ENCODE measurements at places on chromosomes 1 and 21.

GRCh38 chr1:179883040-179883744 lies 1.1 kb downstream of the TOR1AIP1 start:
- DNase-seq: no peak

DNA sequence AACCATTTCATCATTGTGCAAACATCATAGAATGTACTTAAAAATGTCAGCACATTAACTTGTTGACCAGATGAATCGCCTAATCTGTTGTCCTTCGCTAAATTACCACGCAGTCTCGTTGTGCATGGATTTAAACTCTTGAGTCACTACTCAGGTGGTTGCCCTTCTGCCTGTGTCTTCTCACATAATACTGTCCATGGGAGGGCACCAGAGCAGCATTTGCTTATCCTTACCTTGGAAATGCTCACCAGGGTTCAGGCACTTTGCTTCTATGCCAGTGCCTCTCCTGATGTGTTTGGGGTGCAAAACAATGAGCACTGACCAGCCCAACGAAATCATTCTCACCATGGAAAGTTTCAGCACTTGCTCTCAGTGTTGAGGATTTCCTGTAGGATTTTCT lies 559.9 kb downstream of the RWDD3 start:
- DNase-seq: no peak

DNA sequence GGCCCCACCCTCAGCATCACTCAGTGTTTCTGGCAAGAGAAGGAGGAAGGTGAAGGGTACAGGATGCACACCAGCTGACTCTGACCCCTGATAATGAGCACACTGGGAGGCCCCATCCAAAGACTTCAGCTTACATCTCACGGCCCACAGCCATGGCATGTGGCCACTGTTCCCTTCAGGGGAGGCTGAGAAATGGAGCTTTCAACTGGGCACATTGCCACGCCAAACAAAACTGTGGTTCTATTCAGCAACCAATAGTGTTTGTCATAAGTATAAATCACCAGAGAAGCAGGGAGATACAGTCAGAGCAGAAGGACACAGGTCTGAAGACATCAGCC lies 12.7 kb upstream of the TRAF3IP3 start:
- no peak for DNase-seq

DNA sequence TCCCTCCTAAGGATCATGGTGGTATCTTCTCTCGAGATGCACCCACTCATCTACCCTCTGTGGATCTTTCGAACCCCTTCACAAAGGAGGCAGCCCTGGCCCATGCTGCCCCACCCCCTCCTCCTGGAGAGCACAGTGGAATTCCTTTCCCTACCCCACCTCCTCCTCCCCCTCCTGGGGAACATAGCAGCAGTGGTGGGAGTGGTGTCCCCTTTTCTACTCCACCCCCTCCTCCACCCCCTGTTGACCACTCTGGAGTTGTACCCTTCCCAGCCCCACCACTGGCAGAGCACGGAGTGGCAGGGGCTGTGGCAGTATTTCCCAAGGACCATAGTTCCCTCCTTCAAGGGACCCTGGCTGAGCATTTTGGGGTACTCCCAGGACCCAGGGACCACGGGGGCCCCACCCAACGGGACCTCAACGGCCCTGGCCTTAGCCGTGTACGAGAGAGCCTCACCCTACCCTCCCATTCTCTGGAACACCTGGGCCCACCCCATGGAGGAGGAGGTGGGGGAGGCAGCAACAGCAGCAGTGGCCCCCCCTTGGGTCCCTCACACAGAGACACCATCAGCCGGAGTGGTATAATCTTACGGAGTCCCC lies 14.5 kb upstream of the TARS2 start:
- DNase-seq: no peak

GRCh38 chr1:54091666-54092065 lies 38.3 kb downstream of the TCEANC2 start:
- no peak for DNase-seq

DNA sequence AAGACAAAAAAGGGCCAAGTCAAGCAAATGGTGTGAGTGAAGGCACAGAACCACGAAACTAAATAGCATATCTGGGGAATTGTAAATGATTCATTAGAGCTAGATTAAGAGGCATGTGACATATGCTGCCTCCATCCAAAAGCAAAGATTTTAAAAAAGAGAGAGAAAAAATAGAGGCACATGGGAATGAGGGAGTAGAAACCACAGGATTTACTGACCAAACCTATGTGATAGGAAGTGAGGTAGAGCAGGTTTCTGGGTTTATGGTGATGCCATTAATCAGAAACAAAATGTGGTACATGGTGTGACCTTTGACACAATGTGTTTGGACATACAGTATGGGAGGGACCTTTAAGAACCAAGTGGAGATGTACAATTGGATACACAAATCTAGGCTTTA lies 13.6 kb downstream of the C1orf52 start:
- no peak for DNase-seq

GRCh38 chr21:18743531-18743930 lies 339.9 kb upstream of the TMPRSS15 start:
- no peak for DNase-seq

- DNase-seq: peak; percentile 84
Observed at GRCh38 chr1:9110669-9111356, 18.1 kb downstream of the GPR157 start.

DNA sequence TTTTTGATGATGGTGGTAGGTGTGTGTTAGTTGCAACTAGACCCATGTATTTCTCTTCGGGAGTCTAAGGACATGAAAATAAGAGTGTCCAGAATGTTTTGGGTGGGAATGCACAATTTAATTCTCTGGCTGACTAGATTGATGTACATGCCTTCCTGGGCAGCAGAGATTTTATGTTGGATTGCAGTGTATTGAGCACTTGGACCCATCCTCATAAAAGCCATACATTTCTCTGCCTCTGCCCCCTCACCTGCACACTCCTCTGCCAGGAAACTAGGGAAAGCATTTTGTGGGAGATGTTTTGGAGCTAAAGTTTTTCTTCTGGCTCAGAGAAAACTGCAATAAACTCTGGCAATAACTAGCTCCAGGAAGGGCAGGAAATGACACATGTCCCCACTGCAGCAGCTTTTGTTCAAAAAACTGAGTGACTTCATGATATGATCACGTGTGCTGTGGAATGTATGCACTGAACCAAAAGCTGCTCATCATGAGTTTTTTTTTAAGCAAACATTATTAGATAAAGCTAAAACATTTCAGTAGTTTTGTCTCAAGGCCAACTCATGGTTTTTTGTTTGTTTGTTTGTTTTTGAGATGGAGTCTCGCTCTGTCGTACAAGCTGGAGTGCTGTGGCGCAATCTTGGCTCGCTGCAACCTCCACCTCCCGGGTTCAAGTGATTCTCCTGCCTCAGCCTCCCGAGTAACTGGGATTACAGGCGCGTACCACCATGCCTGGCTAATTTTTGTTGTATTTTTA lies 17.6 kb downstream of the RIT1 start:
- no peak for DNase-seq

DNA sequence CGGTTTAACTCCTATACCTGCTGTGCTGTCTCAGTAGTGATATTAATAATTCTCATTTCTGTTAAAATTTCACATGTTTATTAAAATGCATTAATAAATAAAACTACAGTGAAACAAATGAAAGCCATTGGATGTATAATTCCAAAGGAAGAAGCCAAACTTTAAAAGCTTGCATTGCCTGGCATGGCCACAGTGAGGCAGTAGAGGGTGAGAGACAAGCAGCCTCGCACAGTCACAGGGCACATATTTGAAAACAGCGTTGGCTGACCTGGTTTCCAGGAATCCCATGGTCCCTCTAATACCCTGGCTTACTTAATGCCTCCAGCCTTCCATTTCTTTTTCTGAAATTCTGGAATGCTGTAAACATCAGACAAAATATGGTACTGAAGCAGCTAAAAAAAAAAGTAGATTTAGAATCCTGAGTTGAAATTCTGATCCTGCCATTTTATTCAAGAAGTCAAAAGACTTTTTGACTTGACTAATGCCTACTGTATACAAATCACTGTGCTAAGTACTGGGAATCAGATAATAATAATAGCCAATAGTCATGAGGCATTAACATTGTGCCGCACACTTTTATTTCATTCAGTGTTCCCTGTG lies 6.7 kb upstream of the RNASEL start:
- peak; percentile 69 for DNase-seq

DNA sequence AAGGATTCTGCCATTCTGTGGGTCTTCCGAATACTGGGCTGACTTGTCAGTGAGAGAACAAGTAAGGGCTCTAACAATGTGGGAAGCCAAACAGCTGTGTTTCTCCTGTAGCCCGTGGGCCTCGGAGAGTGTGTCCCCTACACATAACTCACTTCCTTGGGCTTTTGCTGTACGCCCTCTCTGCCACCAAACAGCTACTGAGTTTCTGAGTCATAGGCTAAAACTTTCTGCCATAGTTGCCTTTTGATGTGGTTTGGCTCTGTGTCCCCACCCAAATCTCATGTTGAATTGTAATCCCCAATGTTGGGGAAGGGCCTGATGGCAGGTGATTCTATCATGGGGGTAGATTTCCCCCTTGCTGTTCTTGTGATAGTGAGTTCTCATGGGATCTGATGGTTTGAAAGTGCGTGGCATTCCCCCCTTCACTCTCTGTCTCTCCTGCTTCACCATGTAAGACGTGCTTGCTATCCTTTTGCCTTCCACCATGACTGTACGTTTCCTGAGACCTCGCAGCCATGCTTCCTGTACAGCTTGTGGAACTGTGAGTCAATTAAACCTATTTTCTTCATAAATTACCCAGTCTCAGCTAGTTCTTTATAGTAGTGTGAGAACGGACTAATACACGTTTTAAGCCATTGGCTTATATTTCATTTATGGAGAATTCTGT lies 194.8 kb upstream of the HMCN1 start:
- DNase-seq: peak; percentile 16

GRCh38 chr1:183588827-183589226 lies 1.4 kb downstream of the NCF2 start:
- no peak for DNase-seq

- DNase-seq: no peak
Observed at GRCh38 chr1:173856014-173856413, 11.8 kb downstream of the GAS5 start.

DNA sequence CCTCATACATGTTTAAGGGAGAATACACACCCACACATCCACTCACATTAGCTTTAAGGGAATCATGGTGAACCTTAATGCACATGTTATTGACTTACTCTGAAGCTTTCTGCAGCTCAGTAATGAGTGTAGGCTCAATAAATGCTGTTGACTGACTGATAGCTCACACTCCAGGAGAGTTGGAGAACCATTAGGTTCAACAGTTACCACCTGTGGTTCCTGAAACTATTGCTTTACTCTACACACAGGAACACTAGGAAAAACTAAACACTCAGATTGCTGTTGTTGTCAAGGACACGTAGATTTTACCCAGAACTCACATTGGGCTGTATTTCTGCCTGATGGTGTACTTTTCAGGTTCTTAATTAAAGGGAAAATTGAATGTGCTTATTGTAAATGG lies 37.3 kb downstream of the ZC3H11B start:
- DNase-seq: no peak

- DNase-seq: peak; percentile 13
Observed at GRCh38 chr1:66276218-66276617, 257.7 kb upstream of the SGIP1 start.

DNA sequence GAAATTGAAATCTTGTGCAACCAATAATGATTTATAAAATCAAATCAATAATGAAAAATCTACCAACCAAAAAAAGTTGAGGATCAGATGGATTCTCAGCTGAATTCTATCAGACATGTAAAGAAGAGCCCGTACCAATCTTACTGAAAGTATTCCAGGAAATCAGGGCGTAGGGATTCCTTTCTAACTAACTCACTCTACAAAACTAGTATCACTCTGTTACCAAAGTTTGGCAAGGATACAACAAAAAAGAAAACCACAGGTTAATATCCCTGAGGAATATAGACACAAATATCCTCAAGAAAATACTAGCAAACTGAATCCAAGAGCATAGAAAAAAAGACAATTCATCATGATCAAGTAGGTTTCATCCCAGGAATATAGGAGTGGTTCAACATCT lies 52.8 kb upstream of the ADGRL4 start:
- no peak for DNase-seq

DNA sequence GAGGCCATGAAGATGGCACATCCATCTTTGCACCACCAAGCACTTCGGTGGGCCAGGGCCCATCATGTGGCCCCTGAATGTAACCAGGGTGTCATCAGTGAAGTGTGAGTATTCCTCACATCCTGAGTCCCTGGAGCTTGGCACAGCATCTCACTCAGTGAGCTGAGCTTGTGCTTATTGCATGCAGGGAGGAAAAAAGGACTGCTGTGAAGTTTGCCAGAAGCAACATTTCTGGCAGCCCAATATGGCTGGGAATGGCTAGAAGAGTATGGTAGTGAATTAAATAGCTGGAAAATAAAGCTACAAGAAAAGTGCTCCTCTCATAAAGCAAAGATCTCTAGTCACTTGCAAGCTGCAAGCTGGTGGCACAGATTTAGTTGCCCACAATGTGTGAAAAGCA lies 109.3 kb downstream of the TNFSF18 start:
- no peak for DNase-seq

DNA sequence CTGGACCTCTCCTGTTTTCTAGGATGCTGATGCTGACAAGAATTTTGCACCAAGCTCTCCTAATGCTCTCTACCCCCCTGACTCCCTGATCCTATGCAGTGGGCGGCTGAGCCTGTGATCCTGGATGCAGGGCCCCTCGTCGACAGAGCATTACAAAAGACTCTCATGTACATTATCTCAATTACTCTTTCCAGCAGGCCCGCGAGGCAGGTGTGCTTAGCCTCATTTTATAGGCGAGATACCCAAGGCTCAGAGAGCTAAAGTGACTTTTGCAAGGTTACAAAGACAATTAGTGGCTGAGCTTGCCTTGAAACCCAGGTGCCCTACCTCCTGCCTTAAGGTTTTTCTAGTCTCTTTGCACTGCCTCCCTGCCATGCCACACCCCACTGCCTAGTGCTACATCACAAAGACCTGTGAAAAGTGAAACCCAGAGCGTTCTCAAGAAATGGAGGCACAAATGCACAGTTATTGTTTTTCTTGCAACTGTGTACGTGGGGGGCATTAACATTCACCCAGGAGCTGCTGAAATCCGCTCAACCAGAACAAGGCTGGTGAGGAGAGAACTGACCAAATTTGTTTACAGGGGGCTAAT lies 10.0 kb upstream of the C8A start:
- DNase-seq: no peak

DNA sequence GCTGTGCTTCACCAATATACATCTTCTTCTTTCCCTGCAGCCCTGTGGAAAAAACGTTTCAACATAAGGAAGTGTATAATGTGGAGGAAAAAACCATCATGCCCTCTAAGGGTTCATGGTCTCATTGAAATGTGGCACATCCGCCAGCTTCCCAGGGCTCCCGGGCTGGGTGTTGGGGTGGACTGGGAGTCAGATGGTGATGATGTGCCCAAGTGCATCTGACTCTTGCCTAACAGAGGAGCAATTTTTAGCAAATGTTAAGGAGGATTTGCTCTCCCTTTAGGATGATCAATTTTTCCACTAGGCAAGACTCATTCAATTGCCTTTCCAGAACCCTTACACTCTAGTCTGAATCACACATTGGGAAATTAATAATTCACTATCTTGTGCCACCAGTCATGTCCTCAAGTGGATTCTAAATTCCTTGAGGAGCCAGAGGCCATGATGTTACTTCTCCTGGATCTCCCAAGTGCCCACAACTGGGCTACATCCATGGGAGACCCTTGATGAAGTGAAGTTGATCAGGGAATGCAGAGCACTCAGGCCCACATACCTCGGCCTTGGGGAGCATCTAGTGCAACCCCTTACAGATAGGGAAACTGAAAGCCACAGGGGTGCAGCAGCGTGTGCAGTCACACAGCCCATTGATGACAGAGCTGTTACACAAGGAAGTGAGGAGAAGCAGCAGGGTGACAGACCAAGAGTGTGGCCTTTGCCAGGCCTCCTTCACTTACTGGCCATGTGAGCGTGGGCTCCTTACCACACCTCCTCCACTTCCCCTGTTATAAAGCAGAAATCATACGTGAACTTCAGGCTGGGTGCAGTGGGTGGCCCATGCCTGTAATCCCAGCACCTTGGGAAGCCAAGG lies 100.0 kb upstream of the SLC44A3 start:
- DNase-seq: peak; percentile 17

Data from stimulated activated CD4-positive, alpha-beta T cell treated with anti-CD3 and anti-CD28 coated beads, Interleukin-1b, Interleukin-23, amount 100 ng/mL, for 48 hours (primary cell).